Fibroblast of the aortic adventitia (primary cell): ENCODE measurements at places on chromosomes 12 and 14.

GRCh38 chr14:30738978-30739377, 116.9 kb downstream of the SCFD1 start:
- no peak for DNase-seq

- DNase-seq = no peak
Observed at GRCh38 chr14:83977583-83977982, 1552.4 kb upstream of the FLRT2 start.

DNA sequence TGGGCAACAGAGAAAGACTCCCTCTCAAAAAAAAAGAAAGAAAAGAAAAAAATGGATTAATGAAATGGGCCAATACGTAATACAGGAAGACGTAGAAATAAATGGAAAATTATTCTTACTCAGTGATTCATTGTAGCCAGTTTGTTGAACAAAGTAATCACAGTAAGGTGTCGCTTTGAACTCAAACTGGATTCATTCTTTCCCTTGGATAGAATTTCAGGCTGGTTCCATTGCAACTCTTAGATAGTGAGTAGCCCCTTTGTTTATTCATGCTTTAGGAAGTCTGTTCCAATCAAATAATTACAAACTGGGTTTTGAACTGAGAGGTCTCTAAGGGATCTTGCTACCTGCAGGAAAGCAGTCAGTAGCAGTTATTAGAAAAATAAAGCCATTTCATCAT, 42.3 kb upstream of the PAPOLA start:
- no peak for DNase-seq

DNA sequence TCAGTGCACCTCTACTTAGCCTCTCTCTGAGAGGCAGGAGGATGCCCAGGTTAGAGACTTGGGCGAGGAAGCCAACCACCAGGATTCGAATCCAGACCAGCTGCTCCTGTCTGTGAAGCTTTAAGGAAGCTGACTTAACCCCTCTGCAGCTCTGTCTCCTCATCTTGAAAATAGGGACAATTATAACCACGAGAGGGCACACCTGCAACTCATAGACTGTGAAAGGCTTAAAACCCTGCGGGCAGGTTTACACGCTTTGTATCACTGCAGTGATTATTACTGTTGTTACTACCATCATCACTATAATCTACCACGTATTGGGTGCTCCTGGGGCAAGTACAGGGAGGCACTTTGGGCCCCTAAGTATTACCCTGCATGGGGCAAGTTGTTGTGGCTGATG, 379.8 kb downstream of the VRK1 start:
- no peak for DNase-seq

DNA sequence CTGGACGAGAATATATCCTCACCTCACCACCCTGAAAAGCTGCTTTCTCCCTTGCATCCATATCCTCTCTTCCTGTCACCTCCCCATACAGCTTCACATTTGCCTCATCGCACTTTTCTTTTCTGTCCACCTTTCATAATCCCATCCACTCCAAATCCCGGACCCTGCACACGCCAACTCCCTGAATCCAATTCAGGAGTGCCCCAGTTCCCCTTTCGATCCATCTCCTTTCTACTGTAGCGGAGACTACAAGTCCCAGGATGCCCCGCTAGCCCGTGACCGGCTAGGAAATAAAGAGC, 2.5 kb downstream of the TMEM253 start:
- no peak for DNase-seq

- peak; percentile 50 for DNase-seq
Observed at GRCh38 chr12:30827101-30828066, 72.6 kb upstream of the CAPRIN2 start.
